Kidney (tissue), 22 donors: ENCODE measurements at places on chromosomes 1 and 21. TPM values are rescaled to one million over a fixed set of nuclear protein-coding genes. Genes with fewer than 3 reads are reported as not detected.

GRCh38 chr1:230753586-230754251 is 6.5 kb downstream of the CAPN9 start:
- peak; percentile 81 for DNase-seq

DNA sequence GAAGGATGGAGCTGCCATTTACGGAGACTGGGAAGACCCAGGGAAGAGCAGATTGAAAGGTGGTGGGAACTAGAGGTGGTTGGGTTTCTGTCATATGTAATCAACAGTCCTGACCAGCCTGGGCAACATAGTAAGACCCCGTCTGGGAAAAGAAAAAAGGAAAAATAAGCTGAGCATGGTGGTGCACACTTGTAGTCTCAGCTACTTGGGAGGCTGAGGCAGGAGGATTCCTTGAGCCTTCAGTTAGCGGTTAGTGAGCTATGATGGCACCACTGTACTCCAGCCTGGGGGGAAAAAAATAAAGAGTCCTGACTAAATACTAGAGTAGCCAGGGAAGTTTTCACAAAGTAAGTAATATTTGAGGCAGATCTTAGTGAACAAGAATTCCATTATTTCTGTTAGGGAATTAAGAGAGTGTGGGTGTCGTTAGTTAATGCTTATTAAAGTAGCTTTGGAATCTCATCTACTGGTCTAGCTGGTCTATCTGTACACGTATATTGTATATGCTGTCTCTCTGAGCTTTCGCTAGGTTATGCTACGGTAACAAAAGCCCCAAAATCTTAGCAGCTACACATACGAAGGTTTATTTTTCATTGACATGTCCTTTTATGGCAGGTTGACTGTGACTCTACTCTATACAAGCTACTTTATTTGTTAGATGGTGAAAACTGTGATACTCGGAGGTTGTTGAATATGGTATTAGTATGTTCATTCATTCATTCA is 4.4 kb downstream of the NBPF1 start:
- no peak for DNase-seq

DNA sequence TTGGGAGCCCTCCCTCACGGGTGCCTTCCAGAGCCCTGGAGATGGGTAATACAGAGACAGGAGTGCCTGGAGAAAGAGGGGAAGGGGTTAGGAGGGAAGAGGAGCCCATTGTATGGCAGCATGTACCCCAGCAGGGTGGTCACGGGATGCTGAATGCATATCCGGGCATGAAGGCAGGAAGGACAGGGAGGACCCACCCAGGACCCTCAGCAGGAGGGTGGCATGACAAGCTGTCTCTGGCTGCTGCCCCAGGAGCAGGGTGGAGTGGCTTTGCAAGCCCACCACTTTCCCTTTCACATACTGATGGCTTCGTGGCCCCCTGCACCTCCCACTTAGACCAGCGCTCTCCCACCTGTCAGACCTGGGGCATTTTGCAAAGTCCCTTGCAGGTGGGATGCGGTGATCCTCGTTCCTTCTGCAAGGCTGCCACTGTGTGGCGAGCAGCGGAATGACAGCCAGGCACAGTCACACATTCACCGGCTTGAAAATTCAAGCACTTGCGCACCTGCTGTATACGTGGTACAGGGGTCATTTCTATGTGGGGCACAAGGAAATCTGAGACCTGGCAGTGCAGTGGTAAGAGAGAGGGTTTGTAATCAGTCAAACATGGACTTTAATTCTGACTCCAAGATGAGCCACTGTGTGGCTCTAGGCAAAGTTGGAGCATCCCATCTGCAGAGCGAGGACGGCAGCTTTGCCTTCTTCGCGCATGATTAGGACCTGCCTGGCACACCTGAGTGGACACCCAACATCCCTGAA is 53.2 kb upstream of the TMEM51 start:
- DNase-seq, result peak; percentile 85

- no peak for DNase-seq
Measured at GRCh38 chr1:35320937-35321336, 52.4 kb downstream of the ZMYM4 start.

PARP1 gene
- 71.1 TPM for total RNA-seq

- DNase-seq, result peak; percentile 60
Measured at GRCh38 chr1:64136752-64137411, 66.5 kb upstream of the UBE2U start.

DNA sequence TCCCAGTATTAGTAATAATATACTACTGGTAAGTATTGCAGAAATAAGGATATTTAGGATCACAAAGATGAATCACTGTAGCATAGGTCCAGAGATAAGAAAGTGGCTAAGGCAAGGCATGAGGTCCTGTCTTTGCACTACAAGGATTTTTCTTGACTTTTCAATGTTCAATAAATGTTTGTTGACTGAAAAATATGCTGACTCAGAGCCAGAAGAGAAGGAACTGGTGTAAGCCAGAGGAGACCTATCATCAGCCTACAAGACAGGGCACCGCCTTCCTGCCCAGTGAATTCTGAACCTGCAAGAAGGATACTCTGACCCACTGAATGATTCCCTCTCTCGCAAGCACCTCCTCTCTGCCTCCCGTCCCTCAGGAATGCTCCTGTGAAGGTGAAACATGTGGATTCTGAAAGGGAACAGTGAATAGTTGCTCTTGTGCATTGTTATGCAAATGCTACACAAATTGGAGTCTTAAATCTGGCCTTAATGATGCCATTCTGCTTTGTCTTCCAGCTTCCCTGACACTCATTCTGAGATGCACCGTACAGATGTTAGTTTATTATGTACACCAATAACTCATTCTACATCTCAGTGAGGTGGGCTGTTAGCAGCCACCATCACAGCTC is 540.0 kb downstream of the OMA1 start:
- no peak for DNase-seq

NFASC gene
- total RNA-seq, result 29.9 TPM

- DNase-seq, result peak; percentile 74
Measured at GRCh38 chr1:239952348-239953308, 139.1 kb upstream of the FMN2 start.

- peak; percentile 68 for DNase-seq
Measured at GRCh38 chr1:174021591-174022079, 522 bp downstream of the RC3H1 start.

DNA sequence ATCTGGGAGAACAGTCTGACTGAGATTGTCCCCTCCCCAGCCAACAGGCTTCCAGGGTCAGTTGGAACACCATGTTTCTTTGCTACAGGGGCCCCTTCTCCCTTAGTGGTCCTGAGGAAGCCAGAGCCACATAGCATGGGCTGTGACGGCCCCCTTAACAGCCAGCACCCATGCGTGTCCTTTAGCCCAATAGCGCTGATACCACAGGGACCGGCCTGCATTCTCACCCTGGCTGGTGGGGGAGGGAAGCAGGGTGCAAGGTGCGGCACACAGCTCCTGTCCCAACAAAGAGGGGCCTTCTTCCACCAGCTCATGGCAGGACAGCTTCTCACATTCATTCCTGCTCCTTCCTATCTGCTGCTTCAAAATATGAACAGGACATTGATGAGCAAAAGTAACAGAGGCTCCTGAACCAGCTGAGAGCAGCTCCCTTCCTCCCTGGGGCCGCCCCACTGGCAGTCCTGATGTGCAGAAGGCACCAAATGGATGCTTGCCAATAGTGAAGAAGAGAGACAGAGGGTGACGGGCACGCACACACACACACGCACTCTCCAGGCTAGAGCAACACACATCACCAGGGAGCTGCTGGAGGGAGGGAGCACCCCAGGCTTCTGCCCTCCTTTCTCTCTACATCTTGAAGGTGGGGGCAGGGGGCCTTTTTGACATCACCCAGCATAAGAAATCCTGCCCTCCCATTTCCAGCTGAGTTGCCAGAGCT is 99.4 kb downstream of the CRYAA start:
- peak; percentile 36 for DNase-seq

DNA sequence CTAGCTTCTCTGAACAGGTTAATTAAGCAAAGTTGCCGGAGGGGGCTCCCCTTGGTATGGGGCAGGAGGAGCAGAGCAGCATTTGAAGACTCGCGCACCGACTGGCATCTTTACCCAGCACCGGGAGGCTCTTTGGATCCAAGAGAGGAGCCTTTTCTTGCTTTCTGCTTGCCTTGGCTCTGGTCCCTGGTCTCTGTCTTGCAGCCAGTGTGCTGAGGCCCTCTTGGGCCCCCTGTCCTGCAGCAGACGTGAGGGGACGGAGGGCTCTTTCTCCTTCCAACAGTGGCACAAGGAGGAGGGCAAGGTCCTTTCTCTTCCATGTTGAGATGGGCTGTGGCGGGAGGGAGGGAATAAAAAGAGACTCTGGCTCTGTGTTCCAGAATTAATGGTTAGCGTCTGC is 45.6 kb downstream of the ZBTB18 start:
- no peak for DNase-seq

DNA sequence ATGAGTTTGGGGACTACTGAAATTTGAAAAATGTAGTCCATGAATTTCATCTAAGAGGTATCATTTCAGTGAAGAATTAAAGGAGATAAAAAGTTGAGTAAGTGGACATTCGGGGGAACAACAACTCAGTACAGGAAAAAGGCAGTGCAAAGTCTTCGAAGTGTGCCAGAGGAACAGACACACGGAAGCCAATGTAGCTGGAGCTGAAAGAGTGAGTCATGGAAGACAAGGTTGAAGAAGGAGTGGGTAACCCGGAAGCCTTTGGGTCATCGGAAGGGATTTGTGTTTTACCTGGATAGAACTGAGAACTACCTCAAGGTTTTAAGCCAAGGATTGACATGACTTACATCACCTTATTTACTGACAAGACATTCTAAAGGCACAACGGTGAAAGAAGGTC is 733.4 kb downstream of the NCAM2 start:
- no peak for DNase-seq

DNA sequence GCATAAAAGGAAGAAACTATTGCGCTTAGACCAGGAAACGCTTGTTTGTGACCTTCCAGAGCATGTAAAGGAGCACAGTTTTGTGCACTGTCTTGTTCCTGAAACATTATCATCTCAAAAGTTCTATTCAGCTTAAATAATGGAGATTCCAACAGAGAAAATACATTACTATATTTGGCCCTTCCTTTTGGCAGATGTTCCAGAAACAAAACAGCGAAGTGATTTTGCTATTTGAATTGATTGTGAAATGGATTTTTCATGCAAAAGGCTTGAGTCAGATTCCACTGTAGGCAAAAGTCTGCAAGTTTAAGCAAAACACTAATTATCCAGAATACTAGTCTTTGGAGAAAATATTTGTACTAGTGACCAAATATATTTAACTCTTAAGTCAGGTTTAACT is 80.3 kb upstream of the PTBP2 start:
- no peak for DNase-seq

TSNAX gene
- total RNA-seq, result 42.3 TPM
